Stimulated activated CD8-positive, alpha-beta memory T cell treated with anti-CD3 and anti-CD28 coated beads, Interleukin-7, amount 100 ng/mL, for 4 hours (primary cell): ENCODE measurements at places on chromosomes 2 and 18.

DNA sequence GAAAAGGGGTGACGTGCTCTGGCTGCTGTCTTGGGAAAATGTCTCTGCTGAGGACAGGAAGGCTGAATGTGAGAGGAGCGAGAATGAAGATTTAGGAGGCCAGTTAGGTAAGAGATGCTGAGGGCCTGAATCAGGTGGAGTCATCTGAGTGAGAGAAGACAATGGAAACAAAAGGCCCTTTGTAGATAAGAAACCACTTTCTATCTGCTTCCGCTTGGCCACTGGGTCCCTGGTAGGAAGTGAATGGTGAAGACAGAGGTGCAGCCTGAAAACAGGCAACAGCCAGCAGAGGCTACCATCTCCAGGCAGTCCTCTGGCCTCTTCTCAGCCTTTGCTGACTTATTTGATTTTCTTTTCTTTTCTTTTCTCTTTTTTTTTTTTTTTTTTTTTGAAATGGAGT lies 374.0 kb upstream of the SLC14A2 start:
- no peak for DNase-seq

DNA sequence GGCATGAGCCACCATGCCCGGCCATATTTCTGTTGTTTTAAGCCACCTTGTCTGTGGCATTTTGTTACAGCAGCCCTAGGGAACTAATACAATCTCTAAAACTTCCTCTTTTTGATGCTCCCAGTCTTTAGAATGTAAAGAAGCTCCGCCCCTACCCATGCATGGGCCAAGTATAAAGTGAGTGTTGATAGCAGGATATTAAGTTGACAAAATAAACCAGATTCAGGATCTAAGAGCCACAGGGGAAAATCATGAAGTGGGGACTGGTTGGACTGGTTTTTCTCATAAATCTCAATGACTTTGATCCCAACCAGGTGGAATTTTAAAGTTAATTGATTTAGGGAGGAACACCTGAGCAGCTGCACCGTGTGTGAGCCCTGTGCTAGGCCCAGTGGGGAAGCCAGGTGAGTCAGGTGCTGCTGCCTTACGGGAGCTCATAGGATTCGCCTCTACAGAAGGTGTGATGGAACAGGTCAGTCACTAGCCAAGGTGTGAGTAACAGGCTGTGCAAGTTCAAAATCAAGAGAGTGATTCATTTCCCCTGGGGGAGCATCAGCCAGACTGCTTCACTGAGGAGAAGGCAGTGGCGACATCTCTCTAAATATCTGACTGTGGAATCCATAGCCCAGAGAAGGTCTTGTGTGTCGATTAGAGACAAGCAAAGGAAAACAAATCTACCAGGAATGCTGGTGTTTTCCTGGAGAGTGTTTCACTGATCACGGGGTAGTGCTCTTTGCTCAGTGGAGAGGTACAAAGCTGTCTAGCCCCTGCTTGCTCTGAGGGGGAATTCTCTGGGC lies 63.0 kb upstream of the MSH2 start:
- no peak for DNase-seq

DNA sequence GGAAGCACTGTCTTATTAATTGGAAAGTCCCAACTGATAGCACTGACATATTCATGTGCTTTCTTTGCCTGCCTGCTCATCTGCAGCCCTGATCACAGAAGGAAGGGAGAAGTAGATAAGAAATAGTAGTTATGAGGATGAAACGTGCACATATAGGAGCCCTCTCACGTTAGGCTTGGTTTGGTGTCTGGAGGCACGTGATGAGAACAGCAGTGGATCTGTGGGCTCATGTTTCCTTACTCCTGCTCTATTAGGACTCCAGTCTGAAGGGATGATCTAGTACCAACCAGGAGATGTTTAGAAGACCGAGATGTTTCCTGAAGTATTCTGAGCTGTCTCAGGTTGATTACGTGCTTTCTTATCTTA lies 84.9 kb downstream of the MAP4K4 start:
- DNase-seq: no peak

- DNase-seq: no peak
Measured at GRCh38 chr2:200985799-200986198, 22.3 kb upstream of the ORC2 start.

- no peak for DNase-seq
Measured at GRCh38 chr2:147464737-147465357, 380.0 kb upstream of the ACVR2A start.
